ENCODE measurements at places on chromosomes 6 and 20. TPM values are rescaled to one million over a fixed set of nuclear protein-coding genes. Genes with fewer than 3 reads are reported as not detected.

Gene PRR18
- not detected for total RNA-seq

Gene PTGIS
- total RNA-seq, result 26.9 TPM

- DNase-seq, result no peak
Observed at GRCh38 chr6:35609588-35609987, 79.1 kb downstream of the FKBP5 start.

DNA sequence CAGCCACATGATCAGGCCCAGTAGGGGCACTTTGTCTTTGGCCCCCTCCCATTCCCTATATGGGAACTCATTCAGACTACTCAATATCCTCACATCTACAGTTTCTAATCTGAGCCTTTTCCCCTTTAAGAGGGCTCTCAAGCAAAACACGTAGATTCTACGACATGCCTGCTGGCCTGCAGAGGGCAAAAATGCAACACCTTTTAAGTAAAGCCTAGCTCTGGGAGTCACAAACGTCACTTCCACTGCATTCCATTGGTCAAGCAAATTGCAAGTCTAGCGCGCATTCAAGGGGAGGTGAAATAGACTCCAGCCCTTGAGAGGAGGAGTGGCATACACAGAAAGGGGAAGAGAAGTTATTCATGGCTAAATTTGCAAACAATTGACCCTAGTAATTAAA, 70.6 kb downstream of the CDC40 start:
- no peak for DNase-seq

Gene C2
- 7.6 TPM for total RNA-seq

- no peak for DNase-seq
Observed at GRCh38 chr6:131998255-131998982, 47.2 kb upstream of the CCN2 start.

- DNase-seq, result no peak
Observed at GRCh38 chr20:57248132-57248797, 18.2 kb downstream of the BMP7 start.

GRCh38 chr20:23387118-23387443, 25.1 kb downstream of the GZF1 start:
- no peak for DNase-seq

DNA sequence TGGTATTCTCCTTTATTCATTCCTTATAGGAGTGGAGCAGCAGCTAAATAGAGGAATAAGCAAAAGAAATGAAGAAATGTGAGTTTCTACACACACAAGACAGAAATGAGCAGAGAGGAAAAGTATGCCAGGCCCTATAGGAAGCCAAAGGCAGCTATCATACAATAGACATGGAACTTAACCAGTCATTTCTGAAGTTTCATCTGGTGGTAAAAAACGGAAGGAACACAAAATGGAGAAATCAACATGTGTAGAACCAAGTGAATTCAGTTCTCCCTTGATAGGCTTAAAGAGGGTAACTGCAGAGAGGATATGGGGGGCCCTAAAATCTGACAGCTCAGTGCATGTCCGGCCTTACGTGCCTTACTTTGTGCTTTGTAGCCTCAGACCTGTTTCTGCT, 44.6 kb downstream of the TSBP1 start:
- DNase-seq, result no peak

- DNase-seq, result no peak
Observed at GRCh38 chr6:15773806-15774410, 111.1 kb upstream of the DTNBP1 start.

Gene MRAP2
- 0.13 TPM for total RNA-seq

DNA sequence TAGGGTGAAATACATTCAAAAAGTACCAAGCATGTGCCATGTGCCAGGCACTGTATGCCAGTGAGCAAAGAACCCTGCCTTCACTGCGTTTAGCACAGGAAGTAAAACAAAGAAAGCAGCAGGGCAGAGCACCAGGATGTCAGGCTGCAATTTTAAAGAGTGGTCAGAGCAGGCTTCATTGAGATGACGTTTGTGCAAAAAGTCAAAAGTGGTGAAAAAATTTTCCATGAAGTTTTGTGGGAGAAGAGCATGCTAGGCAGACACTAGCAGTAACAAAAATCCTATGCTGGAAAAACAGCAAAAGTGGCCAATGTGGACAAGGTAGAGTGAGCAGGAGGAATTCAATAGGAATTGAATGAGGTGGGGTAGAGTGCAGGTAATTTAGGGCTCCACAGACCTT, 31.3 kb downstream of the AKIRIN2 start:
- DNase-seq, result no peak

Gene CNKSR3
- total RNA-seq, result 19.7 TPM

Gene GMNN
- 7.1 TPM for total RNA-seq

Gene TRIM10
- not detected for total RNA-seq

DNA sequence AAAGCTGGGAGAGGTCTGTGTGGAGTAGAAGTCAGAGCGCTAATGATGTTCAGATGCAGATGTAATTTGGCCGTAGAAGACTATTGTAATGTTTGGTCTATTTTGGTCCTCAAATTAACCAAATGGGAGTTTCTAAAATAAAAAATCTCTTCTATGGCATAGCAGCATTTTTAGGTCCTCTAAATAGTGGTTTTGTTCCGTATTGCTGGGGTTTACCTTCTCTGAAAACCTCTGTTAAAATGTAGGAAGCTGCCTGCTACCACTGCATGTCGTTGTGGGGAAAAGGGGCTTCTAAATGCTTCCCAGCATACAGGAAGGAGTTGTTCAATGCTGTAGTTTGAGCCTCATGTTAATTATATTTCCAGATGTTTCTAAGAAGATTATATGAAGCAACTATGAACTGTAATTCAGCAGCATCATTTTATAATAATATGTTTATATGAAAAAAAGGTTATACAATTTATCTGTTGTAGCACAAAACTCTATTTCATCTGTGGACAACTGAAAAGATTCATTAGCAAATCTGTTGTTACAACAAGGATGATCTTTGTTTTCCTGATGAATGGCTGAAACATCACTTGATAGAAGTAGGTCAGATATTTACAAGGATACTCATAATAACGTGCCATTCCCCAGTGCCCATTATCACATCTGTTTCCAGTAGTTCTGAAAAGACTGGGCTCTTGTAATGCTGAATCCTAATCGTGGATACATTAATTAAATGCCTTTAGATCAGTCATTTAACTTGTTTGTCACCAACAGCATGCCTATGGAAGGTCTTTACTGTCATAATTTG, 256.6 kb downstream of the TBC1D7 start:
- no peak for DNase-seq

DNA sequence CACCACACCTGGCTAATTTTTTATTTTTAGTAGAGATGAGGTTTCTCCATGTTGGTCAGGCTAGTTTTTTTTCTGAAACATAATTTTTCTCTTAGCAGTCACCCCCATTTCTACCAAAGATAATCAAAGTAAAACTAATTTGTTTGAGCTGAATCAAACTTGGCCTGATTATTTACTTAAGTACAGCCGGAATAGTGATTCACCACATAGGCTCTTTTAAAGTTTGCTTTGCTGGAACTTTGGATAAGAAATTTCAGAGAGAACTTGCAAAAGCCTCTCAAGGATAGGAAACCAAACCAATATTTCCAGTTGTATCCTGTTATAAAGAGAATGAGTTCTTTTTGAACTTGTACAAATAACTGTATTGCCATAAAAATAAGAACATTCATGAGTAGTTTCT, 105.0 kb upstream of the SYNCRIP start:
- DNase-seq, result no peak

Gene TMEM170B
- 4.5 TPM for total RNA-seq

DNA sequence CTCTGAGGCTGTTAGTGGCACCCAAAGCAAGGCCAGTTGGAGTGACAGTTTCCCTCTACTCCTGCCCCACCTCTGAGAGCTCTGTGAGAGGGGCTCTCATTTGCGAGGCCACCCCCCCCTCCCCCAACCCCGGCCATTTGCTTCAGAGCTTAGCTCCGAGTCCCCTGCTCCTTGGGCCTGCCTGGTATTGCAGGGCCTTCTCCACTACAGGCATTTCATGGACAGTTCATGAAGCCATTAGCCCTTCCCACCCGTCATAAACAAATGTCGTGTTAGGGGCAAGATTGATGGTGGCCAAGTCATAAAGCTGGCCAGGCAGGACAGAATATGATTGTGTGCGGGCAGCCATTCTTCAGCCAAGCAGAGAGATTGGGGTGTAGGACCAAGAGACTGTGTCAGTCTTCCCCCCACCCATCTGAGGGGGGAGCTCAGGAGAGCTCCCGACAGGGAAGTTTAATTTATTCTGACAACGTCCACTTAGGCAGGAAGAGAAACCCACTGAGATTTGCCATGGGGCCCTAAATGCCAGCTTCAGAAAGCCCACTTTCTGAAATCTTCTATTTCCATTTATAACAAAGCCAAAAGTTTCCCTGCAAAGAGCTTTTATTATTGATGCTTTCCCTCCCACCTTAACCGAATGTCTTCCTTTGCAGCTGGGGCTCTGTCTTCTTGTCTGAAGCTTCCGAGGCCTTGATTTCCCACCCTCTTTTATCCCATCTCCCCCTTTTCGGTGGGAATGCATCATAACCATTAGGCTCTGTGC, 7.2 kb downstream of the FOXC1 start:
- no peak for DNase-seq

DNA sequence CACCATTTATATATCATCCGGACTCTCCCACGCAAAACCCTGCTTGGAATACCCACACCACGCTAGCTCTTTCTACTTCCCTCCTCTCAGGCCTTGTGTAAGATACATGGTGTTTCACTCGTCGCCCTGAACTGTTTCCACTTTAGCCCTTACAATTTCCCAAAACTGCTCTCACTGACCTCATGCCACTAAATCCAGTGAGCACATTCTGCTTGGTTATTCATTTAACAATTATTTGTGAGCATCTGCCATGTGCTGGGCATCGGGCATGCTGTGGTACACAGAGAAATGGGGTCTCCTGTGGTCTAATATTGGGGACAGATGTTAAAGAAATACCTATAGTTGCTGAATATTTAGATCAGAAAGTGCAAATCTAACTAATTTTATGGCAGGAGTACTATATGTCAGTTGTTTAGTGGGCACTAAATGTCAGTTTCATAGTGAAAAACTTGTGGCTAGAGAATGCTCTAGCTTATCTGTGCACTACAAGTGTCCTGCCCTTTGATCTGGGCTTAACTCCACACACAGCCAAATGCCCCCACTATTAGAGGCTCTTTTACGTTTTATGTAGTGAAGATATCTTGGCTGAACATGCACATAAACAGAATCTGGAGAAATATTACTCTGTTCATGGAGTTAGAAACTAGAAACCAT, 41.0 kb downstream of the PLEKHG1 start:
- DNase-seq, result no peak

Gene C6orf52
- 0.78 TPM for total RNA-seq

DNA sequence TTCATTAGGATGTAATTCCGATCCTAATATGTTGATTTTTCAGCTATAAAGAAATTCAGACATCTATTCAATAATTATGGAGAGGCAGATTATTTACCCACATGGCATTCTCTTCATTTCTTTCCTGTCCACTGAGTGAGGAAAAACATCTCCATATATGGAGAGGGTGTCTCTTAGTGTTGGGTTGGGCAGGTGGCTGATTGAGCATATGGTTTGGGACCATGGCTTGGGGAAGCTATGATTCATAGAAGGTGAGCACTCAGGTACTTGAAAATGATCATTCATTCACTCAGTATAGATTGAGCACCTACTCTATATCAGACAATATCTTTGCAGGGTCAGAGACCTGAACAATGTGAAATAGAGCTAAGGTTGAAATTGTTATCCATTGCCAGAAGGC, 41.3 kb upstream of the IL20RA start:
- DNase-seq, result no peak

DNA sequence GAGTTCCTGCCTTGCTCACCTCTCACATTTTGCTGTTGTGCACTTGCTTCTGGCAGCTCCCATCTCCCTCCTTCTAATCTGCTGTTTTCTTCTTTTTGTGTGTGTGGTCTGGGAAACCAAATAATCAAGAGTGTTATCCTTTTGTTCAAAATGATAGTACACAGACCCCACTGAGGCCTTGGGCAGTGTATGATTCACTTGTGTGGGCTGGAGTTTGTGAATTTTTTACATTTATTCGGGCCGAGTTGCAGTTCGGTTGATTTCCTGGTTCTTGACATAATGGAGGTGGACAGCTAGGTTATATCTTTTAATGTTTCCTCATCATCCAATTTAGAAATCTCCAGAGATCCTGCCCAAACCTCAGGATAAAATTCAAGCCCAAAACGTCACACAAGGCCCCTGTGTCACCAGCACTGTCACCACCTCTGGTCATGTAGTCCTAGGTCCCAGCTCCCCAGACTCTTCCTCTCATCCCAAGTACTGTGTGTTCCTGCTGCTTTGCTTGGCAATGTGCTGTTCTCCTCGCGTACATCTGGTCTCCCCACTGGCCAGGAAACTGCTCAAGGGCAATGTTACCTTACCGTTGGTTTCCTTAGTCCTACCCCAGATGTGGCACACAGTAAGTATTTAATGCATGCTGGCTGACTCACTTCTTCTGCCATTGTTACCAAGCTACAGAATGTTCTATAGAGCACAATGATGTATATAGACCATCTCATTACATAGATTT, 55.7 kb upstream of the PHACTR2 start:
- DNase-seq, result no peak

Gene MICB
- 1.3 TPM for total RNA-seq

Gene SLC22A2
- not detected for total RNA-seq

- no peak for DNase-seq
Observed at GRCh38 chr6:125827788-125828320, 37.1 kb downstream of the NCOA7 start.

DNA sequence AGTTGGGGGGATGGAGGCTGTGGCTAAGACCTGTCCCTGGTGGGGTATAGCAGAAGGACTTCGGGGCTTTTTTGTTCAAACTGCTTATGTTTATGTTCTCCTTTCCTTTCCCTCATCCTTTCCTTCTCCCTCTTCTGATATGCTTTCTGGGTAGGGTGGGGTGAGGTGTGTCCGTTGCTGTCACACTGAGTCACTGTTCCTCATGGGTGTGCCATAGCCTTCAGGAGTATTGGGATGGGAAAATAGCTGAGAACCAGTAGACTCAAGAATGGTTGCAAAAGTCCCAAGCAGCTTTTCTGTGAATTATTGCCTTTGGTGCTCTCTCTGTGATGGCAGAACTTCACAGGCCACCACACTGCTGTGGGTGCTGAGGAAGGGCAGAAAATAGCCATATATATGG, 39.6 kb downstream of the TPD52L1 start:
- DNase-seq, result no peak

GRCh38 chr20:43191946-43192863, 2.5 kb upstream of the PTPRT start:
- no peak for DNase-seq

- no peak for DNase-seq
Observed at GRCh38 chr20:32980131-32980941, 23.9 kb downstream of the SUN5 start.

- DNase-seq, result peak; percentile 80
Observed at GRCh38 chr20:1830240-1830639, 65.0 kb upstream of the SIRPA start.

Data from Right ventricle myocardium superior (tissue), 1 donor.